ENCODE measurements at places on chromosomes 6 and 20. TPM values are rescaled to one million over a fixed set of nuclear protein-coding genes. Genes with fewer than 3 reads are reported as not detected.

DNA sequence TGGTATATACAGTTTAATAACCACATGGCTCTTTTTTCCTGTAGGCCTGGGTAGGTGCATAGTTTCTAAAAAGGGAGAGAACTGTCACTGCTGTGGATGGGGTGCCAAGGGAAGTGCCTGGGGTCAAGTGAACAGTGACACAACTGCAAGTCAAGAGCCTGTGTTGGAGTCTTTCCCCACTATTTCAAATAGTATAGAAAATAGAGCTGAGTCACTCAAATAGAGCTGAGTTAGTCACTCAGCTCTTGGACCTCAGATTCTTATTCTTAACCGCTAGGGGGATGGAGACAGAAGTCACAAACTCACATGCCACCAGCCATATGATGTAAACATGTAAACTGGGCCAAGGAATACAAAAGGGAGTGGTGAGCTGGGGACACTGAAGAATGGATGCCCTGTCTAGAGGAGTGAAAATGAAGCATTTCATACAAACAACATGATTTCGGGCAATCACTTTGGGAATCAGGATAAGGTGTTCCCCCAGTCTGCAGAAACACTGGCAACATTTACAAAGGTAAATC is 2.1 kb downstream of the NQO2 start:
- DNase-seq: peak; percentile 72

The TMEM200A gene
- 23.2 TPM for total RNA-seq

- no peak for DNase-seq
Measured at GRCh38 chr20:10209091-10209490, 9.5 kb upstream of the SNAP25 start.

The OPRM1 gene
- not detected for total RNA-seq

DNA sequence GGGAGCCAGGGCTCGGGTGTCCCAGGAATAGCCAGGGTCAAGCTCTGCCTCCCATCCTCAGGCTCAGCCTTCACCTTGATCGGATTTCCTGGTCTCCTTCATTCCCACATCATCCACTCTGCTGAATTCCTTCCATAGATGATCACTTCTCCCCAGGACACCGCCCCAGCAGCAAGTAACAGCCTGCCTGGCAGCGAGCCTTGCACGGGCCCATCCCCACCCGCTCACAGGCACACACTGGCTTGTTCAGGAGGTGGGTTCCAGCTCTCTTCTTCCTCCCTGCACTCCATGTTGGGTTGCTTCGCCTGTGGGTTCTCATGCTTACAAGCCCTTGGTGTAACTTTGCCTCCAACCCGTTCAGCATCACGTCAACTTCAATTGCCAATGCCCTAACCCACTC is 113.0 kb upstream of the IYD start:
- DNase-seq: no peak

The MROH8 gene
- 3.3 TPM for total RNA-seq

GRCh38 chr6:165685302-165685701 is 22.3 kb upstream of the PDE10A start:
- DNase-seq: no peak

The ARMH2 gene
- not detected for total RNA-seq

- no peak for DNase-seq
Measured at GRCh38 chr6:108945681-108946159, 97.5 kb downstream of the ARMC2 start.

The ZNF165 gene
- total RNA-seq: 0.43 TPM

The OR12D3 gene
- not detected for total RNA-seq

- no peak for DNase-seq
Measured at GRCh38 chr6:26455357-26455970, 2.3 kb upstream of the BTN2A1 start.

- DNase-seq: no peak
Measured at GRCh38 chr20:50799176-50799889, 4.5 kb downstream of the BCAS4 start.

- peak; percentile 84 for DNase-seq
Measured at GRCh38 chr6:16761471-16762267, 409 bp upstream of the ATXN1 start.

The ANGPT4 gene
- 0.02 TPM for total RNA-seq

Measured in HT1080 (cell line).